Left ventricle myocardium inferior (tissue), 1 donor: ENCODE measurements at places on chromosomes 7 and 10.
A peak's percentile ranks its signal among the peaks of the same experiment; 100 is the strongest.

DNA sequence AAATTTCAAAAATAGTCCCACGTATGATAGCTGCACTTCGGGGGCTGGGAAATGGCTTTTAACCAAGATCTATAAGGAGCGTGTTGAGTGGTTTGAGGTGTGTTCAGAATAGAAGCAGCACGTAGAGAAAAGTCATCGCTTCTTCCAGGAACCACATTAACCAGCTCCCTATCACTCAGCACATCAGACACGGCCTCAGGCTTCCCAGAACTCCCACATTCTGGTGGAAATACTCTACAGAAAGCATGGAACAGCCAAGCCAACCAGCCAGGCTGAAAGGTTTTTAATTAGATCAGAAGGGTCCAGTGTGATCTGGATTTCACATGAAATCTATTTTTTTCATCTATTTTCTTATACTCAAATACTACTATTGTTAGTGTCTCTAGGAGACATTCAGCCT, 231.5 kb upstream of the NRP1 start:
- DNase-seq = no peak

GRCh38 chr10:21515361-21516241, 9.9 kb downstream of the SKIDA1 start:
- no peak for DNase-seq

DNA sequence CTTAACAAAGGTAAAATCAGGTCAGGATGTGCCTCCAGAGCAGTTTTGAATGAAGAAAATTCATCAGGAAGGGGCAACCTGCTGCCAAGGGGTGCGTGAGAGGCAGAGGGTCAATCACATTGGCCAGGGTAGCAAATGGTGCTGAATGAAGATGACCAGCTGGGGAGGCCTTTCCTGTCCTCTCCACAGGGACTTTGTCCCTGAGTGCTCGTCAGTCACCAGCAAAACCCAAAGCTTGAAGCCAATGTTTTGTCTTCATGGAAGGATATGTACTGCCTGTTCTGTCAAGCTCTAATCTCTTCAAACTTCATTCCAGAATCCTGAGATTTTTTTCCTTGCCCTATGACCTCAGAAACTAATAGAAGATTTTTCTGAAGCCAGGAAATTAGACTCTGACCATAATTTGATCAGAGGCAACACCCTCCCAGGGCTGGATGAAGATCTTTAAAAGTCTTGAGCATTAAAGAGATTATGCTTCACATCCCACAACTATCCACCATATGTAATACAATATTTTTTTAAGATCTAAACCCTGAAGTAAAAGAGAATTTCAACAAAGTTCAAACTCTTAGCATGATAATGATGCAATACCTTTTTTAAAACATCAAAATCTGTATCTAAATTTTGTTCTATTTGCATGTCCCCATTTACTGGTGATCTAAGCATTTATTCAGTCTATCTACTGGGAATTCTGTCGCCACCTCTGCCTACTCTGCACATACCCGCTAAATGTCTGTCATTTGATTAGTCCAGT, 243.0 kb downstream of the SNX13 start:
- DNase-seq = peak; percentile 26

DNA sequence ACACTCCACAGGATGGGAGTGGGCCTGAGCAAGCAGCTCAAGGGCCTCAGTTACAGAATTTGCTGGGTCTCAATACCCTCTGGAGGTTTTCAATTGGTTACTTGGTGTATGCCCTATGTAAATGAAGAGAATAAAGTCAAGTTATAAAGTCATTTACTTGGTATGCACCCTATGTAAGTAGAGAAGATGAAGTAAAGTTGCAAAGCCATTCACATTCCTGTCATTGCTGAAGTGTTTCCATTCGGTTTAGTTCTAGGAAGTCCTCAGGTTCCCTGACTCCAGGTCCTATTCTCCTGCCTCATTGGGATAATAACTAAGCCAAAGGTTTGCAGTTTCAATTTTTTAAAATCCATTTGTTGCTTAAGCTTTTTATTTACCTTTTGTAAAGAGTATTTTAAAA, 272.6 kb upstream of the NPSR1 start:
- no peak for DNase-seq

DNA sequence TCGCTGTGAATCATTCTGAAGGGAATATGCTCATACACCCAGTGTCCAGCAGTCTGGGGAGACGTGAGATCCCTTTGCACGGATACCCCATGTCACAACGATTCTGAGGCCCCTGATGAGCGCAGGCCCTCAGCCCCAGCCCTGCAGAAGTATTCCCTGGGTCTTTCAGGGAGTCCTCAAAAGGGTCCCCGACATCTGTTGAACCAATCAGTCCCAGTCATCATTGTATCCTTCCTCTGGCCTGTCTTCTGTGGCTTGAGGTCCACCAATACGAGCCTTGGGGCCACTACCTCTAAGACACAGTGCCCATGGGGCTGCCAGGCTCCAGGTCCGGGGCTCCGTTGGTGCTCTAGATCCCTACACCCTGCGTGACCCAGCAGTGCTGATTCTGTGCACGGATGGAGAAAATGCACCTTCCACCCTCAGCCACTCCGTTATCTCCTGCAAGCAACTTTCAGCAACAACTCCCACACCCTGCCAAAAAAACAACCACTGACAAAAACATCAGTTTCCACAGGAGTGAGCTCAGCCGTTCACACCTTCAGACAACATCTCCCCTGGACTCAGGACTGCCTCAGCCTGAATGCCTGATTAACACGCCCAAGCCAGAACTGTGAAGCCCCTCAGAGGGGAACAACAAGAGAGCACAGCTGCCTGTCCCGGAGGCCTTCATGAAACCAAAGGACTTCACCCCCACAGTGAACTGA, 46.9 kb upstream of the KDM7A start:
- no peak for DNase-seq

- no peak for DNase-seq
These were observed 521.0 kb downstream of the SORCS1 start for GRCh38 chr10:106643473-106643872.

GRCh38 chr7:28405662-28406061, 6.7 kb upstream of the CREB5 start:
- peak; percentile 43 for DNase-seq
